ENCODE measurements at places on chromosomes 12 and 14. TPM values are rescaled to one million over a fixed set of nuclear protein-coding genes. Genes with fewer than 3 reads are reported as not detected.
A peak's percentile ranks its signal among the peaks of the same experiment; 100 is the strongest.

The OVCH1 gene
- 1.0 TPM for total RNA-seq

The SLC5A8 gene
- total RNA-seq = not detected

The STON2 gene
- 4.1 TPM for total RNA-seq

The LHX5 gene
- total RNA-seq = not detected

The APEX1 gene
- total RNA-seq = 91.5 TPM

The TROAP gene
- total RNA-seq = not detected

DNA sequence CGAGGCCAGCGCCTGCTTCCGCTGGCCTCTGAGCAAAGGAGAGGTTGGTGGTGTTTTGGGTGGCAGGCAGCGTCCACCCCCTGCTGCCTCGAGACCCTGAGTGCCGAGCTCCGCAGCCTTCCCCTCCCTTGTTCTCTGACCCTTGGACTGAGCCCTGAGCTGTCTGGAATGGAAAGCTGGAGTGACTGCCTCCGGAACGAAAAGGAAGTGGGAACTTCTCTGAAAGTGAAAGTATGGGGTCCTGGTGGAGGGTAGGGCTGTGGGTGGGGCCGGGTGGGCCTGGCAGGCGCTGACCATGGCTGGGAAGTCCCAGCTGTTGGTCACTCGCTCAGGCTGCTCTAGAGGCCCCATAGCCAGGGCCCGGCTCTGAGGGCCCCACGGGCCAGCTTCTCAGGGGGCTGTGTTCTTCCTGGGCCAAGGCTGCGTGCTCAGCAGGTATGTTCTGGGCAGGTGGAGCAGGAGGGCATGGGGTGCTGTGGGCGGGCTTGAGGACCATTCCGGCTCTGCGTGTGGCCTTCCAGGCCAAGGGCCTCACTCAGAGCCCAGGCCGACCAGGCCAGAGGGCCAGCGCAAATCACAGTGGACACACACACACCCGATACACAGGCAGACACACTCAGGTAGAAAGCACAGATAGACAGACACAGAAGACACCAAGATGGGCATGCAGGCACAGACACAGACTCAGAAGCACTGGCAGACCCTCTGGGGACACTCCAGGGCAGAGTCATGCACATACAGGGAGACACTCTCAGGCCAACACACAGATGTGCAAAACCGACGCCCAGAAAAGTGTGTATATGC is at the start of gene EXOC3L4:
Gene EXOC3L4 (plus strand): TSS at position 320 of the 804 bp plus-strand sequence. CDS start 5,495 bp downstream, outside the sequence.
- H3K4me1 ChIP-seq = no peaks in the 10 kb centered on the region
- no peaks in the 10 kb centered on the region for H3K36me3 ChIP-seq
- H3K4me3 ChIP-seq = no peak within 1 kb of the TSS
- no peak for DNase-seq
- H3K27ac ChIP-seq = peak within 1 kb of the TSS; percentile 38
- no peaks in the 10 kb centered on the region for H3K27me3 ChIP-seq

GRCh38 chr12:2833327-2833726 is 1.5 kb downstream of the NRIP2 start:
- no peak overlapping the region for H3K4me3 ChIP-seq
- no peaks in the 10 kb centered on the region for H3K27me3 ChIP-seq
- no peak for DNase-seq
- no peaks in the 10 kb centered on the region for H3K36me3 ChIP-seq
- peak overlapping the region; percentile 13 for H3K27ac ChIP-seq
- H3K4me1 ChIP-seq = peaks cover 8% of the 10 kb centered on the region

GRCh38 chr12:1619587-1619986 is 9.4 kb upstream of the WNT5B start:
- no peak for DNase-seq
- no peaks in the 10 kb centered on the region for H3K4me1 ChIP-seq
- no peak overlapping the region for H3K4me3 ChIP-seq
- H3K27me3 ChIP-seq = no peaks in the 10 kb centered on the region
- no peak overlapping the region for H3K27ac ChIP-seq
- H3K36me3 ChIP-seq = no peaks in the 10 kb centered on the region

DNA sequence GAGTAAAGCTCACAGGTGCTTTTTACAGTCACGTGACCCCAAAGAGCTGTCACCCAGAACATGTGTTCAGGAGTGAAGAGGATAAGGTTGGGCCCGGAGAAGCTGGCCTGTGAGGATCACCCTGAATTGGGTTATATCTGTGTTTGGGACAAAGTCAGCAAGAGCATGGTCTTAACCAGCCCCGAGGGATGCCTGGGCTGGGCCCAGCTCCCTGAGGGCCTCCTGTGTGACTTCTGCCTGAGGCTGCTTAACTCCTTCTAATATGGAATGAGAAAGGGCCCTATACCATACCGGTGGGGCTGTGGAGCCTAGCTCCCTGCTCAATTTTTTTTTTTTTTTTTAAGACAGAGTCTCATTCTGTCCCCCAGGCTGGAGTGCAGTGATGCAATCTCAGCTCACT is 2.5 kb downstream of the CDCA4 start:
- H3K4me1 ChIP-seq = peaks cover 12% of the 10 kb centered on the region
- no peak for DNase-seq
- H3K27ac ChIP-seq = no peak overlapping the region
- H3K36me3 ChIP-seq = no peaks in the 10 kb centered on the region
- no peak overlapping the region for H3K4me3 ChIP-seq
- no peaks in the 10 kb centered on the region for H3K27me3 ChIP-seq

DNA sequence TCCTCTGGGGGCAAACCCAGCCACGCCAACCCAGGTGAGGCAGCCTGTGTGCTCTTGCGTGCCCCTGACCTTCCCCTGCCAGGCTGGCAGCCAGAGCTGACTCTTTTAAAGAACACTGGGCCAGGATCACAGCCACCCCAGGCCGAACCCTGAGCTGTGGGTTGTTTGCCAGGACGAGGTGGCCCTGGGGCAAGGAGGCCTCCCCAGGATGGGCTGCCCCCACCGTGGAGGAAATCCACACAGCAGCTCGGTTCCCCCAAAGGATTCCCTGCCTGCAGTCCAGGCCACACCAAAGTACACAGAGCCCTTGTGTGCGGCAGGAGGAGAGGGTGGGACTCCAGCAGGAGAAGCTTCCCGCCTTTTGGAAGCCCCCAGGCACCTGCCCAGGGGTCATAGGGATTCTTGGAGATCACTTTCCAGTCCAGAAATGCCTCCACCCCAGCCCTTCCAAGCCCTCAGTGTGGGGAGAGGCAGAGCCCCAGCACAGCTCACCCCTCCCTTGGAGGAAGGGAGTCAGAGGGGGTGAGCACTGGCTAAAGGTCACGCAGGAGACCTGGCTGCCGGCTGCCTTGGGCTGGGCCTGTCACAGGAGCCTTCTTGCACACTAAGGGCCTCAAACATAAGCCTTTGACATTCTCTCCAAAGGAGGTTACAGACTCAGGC is 115.6 kb downstream of the CALM1 start:
- H3K27ac ChIP-seq = no peak overlapping the region
- DNase-seq = no peak
- H3K27me3 ChIP-seq = no peaks in the 10 kb centered on the region

- H3K27ac ChIP-seq = no peak overlapping the region
- no peak overlapping the region for H3K4me3 ChIP-seq
- no peaks in the 10 kb centered on the region for H3K27me3 ChIP-seq
- peaks cover 2% of the 10 kb centered on the region for H3K4me1 ChIP-seq
- no peaks in the 10 kb centered on the region for H3K36me3 ChIP-seq
Measured at GRCh38 chr12:64691227-64691794, 67.9 kb downstream of the GNS start.

- H3K4me3 ChIP-seq = no peak overlapping the region
- no peaks in the 10 kb centered on the region for H3K27me3 ChIP-seq
- peaks cover 3% of the 10 kb centered on the region for H3K4me1 ChIP-seq
- no peak overlapping the region for H3K27ac ChIP-seq
- no peaks in the 10 kb centered on the region for H3K36me3 ChIP-seq
Measured at GRCh38 chr12:67940780-67941243, 48.4 kb upstream of the IFNG-AS1 start.

DNA sequence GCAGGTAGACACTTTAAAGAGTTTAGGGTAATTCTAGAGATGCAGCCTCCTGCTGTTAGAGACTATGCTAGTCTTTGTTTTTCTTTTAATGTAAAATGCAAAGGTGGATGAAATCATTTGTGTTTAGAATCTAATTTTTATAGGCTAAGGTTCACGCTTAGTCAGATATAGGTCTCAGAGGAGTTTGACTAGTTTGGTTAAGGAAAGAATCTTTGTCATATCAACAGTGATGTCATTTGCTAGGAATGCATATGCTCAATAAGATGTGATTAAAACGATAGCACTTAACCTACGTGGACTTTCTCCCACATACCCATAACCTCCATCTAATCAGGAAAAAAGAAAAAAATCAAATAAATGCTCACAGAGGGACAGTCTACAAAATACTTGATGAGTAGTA is 859.3 kb upstream of the ATXN7L3B start:
- DNase-seq = no peak
- H3K36me3 ChIP-seq = no peaks in the 10 kb centered on the region
- H3K4me1 ChIP-seq = no peaks in the 10 kb centered on the region
- no peak overlapping the region for H3K4me3 ChIP-seq
- H3K27me3 ChIP-seq = no peaks in the 10 kb centered on the region
- no peak overlapping the region for H3K27ac ChIP-seq

GRCh38 chr14:95663226-95663797 is 22.9 kb upstream of the TCL1B start:
- no peaks in the 10 kb centered on the region for H3K36me3 ChIP-seq
- H3K27me3 ChIP-seq = no peaks in the 10 kb centered on the region
- no peak overlapping the region for H3K27ac ChIP-seq

DNA sequence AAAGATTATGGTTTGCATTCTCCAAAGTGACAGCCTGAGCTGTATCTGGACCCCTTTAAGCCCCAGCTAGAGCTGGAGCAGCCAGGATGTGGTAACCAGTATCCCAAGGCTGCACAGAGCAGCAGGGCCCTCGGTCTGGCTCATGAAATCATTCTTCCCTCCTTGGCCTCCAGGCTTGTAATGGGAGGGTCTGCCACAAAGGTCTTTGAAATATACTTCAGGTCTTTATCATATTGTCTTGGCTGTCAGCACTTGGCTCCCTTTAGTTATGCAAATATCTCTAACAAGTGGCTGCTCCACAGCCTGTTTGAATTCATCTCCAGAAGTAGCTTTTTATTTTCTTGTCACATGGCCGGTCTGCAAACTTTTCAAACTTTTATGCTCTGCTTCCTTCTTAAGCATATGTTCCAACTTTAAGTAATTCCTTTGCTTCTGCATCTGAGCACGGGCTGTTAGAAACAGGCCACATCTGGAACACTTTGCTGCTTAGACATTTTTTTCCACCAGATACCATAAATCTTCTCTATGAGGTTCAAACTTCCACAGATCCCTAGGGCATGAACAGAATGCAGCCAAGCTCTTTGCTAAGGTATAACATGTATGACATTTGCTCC is 663.4 kb upstream of the MIS18BP1 start:
- no peak for DNase-seq
- H3K4me3 ChIP-seq = no peak overlapping the region
- H3K4me1 ChIP-seq = no peaks in the 10 kb centered on the region

- H3K27me3 ChIP-seq = no peaks in the 10 kb centered on the region
- H3K27ac ChIP-seq = no peak overlapping the region
Measured at GRCh38 chr14:104094709-104095425, 9.4 kb downstream of the ASPG start.

- H3K4me1 ChIP-seq = no peaks in the 10 kb centered on the region
- DNase-seq = no peak
- H3K27me3 ChIP-seq = no peaks in the 10 kb centered on the region
- H3K36me3 ChIP-seq = no peaks in the 10 kb centered on the region
- H3K27ac ChIP-seq = peak overlapping the region; percentile 23
- H3K4me3 ChIP-seq = no peak overlapping the region
Measured at GRCh38 chr12:91667694-91668093, 478.0 kb downstream of the BTG1 start.
